ENCODE measurements at places on chromosomes 6 and 20.

DNA sequence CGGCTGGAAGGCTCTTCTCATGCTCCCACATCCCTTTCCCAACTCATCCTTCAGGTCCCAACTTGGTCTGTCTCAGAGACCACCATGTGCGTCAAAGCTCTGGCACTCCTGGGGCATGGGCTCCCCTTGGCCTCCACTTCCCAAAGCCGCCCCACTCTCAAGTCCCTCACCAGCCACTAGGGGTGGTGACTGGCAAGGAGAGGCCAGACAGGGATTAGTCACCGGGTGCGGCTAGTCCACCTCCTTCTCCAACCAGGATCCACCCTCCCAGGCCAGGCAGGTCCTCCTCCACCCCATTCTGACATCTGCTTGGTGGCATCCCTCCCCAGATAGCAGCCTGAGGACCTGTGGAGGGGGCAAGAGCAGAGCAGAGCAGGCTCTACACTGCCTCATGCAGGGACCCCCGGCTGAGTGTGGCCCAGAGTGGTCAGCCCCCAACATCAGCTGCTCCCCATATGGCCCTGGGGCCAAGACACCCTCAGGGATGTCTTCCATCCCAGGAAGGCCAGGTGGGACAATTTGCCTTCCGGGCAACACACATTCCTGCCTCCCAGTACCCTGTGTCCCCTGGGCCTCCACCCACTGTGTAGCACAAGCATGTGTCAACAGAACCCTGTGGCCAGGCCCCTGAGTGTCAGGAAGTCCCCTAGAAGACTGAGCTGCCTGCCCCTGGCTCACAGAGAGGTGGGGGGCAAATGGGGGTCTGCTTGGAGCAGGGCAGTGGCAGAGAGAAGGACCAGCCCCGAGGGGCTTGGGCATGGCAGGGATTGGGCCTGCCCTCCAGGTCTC, 29.2 kb downstream of the YTHDF1 start:
- no peak for DNase-seq

DNA sequence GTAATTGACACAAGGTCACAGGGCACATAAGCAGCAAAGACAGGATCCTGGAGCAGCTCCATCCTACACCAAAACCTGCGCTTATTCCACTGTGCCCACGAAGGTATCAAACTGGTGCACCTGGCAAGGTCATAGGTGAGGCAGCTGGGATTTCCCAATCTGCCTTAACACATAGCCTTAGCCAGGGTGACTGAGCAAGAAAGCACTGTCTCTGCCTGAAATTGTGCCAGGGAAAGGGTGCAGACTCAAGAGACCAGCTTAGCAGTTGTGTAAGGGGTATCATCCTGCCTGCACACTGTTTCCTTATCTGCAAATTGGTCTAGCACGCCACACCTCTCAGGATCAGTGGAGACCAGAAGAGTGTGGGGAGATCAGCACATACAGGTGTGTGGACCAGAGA, 82.8 kb downstream of the MAFB start:
- DNase-seq = no peak

GRCh38 chr20:56244259-56244658, 4.3 kb upstream of the MC3R start:
- no peak for DNase-seq

- no peak for DNase-seq
Observed at GRCh38 chr6:43941174-43941573, 171.2 kb downstream of the VEGFA start.

GRCh38 chr6:3753228-3753835, 1.8 kb upstream of the PXDC1 start:
- DNase-seq = no peak

DNA sequence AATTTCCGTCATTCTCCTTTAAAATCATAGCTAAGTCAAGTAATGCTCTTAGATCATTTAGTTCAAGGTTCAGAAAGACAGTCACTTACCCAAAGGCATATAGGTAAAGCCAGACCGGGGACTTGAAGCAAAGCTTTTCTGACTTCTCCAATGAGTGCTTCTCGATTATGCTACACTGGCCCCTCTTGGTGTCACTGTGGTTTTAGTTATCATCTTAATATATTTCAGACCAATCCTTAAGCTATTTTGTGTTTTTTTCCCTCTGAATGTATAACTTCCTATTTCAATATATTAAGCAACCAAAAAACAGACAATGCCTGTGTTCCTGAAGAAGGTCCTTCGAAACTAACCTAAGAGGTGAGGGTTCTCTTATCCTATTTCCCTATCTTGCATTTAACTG, 3.9 kb downstream of the PRDM1 start:
- DNase-seq = no peak

DNA sequence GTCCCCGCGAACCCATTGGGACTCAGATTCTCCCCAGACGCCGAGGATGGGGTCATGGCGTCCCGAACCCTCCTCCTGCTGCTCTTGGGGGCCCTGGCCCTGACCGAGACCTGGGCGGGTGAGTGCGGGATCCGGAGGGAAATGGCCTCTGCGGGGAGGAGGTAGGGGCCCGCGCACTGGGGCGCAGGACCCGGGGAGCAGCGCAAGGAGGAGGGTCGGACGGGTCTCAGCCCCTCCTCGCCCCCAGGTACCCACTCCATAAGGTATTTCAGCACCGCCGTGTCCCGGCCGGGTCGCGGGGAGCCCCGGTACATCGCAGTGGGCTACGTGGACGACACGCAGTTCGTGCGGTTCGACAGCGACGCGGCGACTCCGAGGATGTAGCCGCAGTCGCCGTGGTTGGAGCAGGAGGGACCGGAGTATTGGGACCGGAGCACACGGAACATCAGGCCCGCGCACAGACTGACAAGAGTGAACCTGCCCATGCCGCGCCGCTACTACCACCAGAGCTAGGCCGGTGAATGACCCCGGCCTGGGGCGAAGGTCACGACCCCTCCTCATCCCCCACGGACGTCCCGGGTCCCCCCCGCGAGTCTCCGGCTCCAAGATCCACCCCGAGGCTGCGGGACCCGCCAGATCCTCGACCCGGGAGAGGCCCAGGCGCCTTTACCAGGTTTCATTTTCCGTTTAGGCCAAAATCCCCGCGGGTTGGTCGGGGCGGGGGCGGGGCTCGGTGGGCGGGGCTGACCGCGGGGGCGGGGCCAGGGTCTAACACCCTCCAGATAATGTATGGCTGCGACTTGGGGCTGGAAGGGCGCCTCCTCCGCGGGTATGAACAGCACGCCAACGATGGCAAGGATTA, 15.7 kb upstream of the HLA-A start:
- DNase-seq = peak; percentile 39

DNA sequence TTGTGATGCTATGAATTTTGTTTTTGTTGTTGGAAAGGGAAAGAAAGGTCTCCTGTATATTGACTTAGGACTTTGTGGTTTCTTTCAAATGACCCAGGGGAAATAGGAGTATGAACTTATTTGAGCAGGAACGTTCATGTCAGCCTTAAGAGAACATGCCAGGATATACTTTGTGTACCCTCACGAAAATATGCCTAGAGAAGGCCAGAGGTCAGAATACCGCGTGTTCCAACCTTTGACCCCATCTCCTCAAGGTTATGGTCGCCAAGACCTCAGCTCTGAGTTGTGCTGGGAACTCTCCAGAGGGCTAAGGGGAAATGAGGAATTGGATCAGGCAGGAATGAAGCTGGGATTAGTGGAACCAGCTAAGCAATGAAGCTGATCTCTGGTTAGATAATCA, 11.5 kb downstream of the TTLL9 start:
- DNase-seq = no peak

Data from GM18507 (cell line).